ENCODE measurements at places on chromosomes 6 and 20.

DNA sequence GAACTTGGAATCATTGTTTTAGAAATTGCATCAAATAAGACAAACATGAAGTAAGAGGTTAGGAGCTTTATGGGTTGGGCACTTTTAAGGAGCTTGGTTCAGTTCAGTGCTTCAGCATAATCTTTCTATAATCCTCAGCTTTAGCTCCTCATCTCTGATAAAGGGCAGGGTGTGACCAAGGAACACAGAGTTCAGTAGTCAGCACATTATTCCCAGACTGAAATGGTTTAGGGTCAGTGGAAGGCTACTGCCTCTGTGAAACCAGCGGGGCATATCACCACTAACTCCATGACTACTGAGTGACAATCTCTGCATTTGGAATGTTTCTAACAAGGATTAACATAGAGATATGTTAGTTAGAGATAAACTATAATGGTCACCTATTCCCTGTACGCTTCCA, 36.9 kb downstream of the CRYBG1 start:
- DNase-seq, result no peak

DNA sequence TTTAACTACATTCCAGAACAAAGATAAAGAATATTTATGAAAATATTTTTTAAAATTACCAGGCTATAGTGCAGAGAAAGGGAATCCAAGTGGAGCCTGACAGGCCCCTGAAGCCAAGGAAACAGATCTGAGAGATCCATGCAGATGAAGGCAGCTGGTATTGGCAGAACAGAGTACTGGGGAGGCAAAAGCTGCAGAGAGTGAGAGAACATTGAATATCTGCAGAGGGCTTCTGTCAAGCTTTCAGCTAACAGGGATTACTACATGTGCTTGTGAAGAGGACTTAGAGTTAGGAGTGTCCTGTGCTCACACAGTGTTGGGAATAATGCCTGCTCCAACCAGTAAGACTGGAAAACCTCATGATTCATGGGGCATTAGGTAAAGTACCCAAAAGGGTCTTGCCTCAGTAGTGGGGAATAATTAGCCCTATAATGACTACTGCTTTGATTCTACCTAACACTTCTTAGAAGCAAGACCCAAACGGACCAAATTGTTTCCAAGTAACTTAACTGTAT, 657.2 kb downstream of the DHX35 start:
- DNase-seq, result no peak

DNA sequence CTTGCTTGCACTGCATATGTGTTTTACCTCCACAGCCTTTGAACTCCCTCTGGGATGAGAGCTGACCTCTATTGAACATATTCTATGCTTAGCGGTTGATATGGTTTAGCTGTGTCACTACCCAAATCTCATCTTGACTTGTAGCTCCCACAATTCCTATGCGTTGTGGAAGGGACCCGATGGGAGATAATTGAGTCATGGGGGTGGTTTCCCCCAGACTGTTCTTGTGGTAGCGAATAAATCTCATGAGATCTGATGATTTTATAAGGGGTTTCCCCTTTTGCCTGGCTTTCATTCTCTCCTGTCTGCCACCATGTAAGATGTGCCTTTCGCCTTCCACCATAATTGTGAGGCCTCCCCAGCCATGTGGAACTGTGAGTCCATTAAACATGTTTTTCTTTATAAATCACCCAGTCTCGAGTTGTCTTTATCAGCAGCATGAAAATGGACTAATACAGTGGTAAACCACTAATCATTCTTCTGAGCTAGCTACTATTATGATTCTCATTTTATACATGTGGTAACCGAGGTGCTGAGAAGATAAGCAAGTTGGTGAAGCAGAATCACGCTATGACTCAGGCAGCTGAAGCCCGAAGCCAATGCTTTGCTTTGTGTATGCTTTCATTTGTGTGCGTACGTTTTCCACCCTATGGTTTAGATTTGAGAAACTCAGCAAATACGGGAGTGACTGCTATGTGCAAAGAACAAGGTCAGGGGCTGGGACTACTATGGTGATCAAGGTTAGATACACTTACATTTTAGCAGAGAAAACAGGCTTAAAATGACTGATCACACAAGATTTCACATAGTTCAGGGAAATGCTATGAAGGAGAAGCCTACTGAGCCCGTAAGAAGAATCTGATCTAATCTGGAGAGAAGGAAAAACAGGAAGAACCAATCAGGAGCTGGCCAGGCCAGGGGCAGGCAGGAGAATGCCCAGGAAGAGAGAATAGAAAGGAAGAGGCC, 363.5 kb downstream of the ESR1 start:
- no peak for DNase-seq

- no peak for DNase-seq
Observed at GRCh38 chr6:3696525-3697088, 54.9 kb downstream of the PXDC1 start.

DNA sequence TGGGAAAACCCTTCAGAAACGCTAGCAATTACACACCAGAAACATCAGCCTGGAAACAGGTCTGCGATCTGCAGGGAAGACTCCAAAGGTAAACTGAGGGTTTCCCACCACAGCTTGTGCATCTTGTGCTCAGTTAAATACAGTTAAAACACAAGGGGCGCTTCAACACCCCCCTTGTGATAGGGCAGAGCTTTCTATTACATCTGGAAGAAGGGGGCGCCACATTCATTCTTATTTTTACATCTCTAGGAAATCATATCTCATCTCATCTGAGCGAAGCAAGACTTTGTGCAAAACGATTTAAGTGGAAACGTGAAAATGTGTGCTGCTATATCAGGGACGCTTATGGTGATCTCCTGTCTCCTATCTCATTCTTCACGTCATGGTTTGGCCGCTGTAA, 58.5 kb downstream of the PRND start:
- no peak for DNase-seq

DNA sequence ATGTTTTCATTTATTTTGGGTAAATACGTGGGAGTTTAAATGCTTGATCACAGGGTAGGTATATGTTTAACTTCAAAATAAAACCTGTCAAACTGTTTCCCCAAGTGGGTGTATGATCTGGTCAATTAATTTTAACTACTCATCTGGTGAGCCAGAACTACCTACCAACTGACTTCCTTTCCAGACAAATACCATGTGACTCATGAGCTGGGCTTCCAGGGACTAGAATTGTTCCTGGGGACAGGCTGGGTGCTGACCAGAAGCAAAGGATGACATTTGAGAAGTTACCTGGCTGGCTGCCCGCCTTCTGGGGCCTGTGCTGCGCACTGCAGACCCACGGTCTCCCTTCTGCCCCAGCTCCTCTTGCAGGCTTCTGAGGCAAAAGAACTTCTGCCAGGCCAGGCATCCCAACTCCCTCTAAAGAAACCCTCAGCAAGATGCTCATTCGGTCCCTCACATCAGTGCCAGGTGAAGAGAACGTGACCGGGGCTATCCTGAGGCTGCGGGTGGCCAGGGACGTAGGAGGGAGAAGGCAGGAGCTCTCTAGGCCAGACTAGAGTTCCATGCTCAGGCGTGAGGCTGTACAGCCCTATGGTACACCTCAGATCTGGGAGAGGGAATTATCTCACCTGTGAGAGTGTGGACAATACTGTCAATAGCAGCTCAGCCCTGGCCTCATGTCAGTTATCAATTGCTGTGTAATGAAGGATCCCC, 103.6 kb downstream of the JPH2 start:
- DNase-seq, result no peak

- DNase-seq, result no peak
Observed at GRCh38 chr6:16854986-16855385, 93.7 kb upstream of the ATXN1 start.

DNA sequence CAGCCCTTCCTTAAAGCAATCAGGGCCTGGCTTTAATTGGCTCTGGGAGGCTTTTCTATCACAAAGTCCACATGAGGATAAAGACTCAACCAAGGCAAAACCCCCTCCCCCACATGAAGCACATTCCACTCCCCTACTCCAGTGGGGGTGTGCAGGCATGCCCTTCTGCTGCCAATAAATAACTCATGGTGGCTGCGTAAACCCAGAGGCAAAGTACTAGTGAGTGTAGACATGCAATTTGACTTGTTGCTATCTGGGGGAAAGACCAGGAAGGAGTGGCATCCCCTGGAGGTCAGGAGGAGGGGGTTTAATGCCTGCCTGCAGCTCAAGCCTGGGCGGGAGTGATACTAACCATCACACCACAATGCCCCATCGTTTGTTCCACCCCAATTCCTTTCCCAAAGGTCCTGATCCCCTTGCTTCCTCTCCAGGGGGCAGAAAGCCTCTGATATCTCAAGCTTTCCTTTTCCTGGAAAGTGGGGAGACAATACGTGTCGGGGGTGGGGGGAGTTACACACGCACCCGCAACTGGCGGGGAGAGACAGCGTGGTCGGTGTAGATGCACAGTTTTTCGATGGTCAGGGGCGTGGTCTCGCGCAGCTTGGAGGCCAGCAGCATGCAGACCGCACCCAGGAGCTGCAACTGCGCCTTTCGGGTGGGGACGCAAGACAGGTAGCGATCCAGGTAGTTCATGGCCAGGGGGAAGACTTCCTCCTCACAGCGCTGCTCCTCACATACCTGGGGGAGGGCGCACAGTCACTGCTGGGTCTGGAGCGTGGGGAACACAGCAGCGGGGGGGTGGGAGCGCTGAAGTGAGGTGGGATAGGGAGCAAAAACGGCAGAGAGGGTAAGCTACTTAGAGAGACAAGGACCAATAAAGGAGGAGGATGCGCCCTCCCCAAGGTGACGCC, 1.5 kb downstream of the CCND3 start:
- peak; percentile 71 for DNase-seq

GRCh38 chr6:20841806-20842205, 307.5 kb downstream of the CDKAL1 start:
- DNase-seq, result no peak

Data from type B pancreatic cell (in vitro differentiated cells).